ENCODE measurements at places on chromosomes 5 and 9.

DNA sequence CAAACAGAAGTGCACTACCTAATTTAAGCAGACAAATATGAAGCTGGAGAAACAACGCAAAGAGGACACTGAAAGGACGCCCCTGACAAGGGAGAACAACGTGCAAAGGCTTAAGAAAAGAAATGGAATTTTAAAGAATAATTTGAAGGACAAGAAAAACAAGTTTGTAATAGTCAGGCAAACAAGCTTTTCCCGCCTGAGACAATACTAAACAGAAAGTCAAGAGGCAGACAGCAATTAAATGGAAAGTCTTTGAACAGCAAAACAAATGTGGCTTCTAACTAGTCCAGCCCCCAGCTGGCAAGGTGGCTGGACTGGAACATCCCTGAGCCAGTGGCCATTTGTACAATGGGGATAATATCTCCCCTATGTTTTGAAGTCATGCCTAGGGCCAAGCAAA lies 63.3 kb downstream of the SIL1 start:
- no peak for DNase-seq

DNA sequence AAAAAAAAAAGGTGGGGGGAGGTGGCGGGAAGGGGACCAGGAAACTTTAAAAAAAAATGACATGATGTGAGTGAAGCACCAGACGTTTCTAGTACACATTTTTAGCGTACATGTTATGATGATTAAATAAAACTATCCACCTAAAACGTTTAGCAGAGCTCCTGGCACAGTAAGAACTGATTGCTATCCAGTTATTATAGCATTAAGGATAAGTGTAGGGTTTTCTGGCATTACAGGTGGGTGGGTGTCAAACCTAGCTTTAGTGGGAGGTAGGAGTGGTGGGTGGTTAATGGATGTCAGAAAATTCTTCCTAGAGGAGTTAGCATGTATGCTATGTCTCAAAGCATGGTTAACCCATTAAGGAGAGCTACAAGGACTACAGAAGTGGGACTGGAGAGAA lies 2329.5 kb downstream of the MAT2B start:
- DNase-seq: no peak

DNA sequence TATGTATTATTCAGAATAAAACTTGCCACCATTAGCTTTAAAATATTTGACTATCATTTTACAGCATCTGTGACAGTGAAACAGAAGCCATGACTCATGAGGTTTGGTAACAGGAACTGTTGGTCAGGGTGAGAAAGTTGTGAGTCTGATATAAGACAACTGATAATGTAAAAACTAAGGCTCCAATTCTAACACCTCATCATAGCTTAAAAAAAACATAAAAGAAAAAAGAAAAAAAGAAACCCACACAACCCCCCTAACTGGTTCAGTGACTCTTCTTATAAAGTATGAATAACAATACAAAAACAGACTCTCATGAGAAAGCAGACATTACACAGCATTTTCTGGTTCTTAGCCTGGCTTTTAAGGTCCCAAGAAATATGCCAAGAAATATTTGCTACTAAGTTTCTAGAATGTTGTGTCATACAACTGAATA lies 85.8 kb downstream of the MRPS27 start:
- DNase-seq: peak; percentile 93

GRCh38 chr9:105877721-105878120 lies 183.4 kb downstream of the TMEM38B start:
- DNase-seq: no peak

GRCh38 chr5:55110217-55110616 lies 7.8 kb downstream of the GZMA start:
- no peak for DNase-seq

DNA sequence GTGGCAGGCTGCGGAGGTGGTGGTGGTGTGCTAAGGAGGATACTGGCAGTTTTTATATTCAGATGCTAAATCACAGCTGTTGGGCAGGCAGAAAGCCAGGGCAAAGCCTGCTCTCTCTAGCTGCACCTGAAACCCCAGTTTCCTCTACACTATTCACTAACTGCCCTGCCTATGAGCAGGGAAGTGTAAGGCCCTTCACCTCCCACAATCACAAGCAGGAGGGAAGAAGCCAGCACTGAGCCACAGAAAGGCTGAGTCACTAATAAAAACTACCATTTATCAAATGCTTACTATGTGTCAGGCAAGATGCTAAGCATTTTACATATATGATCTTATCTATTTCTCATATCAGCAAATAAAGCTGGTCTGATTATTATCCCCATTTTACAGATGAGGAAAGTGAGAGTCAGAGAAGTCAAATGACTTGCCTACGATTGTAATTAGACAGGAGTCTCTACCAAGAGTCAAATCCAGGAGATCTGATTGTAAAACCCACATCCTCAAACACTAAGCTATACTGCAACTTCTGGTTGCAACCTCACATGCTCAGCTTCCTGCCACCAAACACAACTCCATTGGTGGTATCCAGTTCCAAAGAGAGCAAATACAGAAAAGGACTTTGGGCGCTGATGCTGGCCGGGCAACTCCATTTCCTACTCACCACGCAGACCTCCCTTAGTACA lies 17.7 kb upstream of the IL6ST start:
- DNase-seq: peak; percentile 26

DNA sequence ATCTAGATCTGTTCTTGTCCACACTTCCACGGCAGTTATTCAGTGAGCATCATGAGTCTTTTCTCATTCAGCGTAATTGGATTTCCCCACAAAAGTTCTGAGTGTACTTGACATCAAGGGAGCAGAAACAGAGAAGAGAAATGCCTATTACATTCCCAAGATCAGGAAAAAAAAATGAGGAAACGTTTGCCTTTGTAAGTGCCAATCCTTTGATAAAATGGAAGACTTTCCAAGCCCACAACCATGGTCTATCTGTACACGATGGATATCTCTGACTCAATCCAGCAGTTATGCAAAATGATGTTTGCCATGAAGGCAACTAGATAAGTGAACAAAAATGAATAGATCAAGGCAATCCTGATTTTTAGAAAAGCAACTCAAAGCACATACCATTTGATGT lies 235.9 kb downstream of the DOCK8 start:
- no peak for DNase-seq

DNA sequence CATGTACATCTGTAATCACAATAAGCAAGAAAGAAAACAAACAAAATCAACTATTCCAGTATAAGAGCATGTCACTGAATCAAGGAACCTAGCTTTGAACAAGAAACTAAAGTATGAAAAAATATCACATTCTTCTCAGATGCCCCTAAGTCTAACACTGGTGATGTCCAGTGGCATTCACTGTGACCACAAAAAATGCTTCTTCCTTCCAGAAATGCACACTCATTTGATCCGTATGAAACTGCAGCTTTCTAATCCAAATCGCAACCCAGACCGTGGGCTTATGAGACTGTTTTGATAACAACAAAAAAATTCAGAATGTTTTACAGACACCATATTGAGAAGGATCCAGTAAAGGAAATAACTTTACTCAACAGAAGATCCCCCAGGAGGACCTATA lies 320.1 kb upstream of the TARS1 start:
- no peak for DNase-seq
